ENCODE measurements at places on chromosomes 2 and 18. TPM values are rescaled to one million over a fixed set of nuclear protein-coding genes. Genes with fewer than 3 reads are reported as not detected.

GRCh38 chr18:75607701-75608100, 180.2 kb upstream of the SMIM21 start:
- H3K4me3 ChIP-seq = no peak overlapping the region
- no peaks in the 10 kb centered on the region for H3K27me3 ChIP-seq
- DNase-seq = no peak
- H3K36me3 ChIP-seq = no peaks in the 10 kb centered on the region

- no peaks in the 10 kb centered on the region for H3K36me3 ChIP-seq
- H3K4me3 ChIP-seq = no peak overlapping the region
- no peaks in the 10 kb centered on the region for H3K4me1 ChIP-seq
- H3K27me3 ChIP-seq = no peaks in the 10 kb centered on the region
- DNase-seq = no peak
Measured at GRCh38 chr18:37422596-37422995, 143.0 kb downstream of the CELF4 start.

DNA sequence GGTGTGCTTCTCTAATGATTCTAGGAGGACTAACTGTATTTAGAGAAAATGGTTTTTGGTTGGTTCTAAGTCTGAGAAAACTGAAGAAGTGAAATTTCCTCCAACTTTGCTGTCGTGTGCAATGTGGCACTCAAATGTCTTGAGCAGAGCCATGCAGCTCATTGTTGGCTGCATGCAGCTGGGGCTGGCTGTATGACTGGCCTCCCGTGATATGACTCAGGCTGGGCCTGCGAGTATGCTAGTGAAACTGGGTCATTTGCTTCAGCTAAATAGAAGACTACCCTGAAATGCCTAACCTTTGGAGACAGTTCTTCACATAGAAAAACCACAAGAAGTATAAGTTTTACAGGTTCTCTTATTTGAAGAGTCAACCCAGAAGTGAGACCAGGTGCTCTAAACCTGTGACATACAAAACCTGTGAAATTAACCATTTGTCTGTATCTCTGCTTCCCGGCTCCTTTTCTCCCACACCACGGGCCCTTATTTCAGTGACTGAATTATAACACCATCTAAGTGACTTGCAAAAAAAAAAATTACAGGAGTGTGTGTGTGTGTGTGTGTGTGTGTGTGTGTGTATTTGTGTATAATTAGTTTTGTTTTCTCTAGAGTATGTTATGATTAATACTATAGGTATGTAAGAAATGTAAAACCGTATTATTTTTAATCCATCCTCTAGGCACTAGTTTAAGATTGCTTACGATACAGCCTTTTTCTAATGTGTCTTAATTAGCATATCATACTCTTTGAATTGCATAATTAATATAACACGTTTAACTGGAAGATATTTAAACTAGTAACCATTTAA, 15.9 kb downstream of the POLI start:
- peak overlapping the region; percentile 19 for H3K4me3 ChIP-seq
- peak; percentile 82 for DNase-seq
- H3K4me1 ChIP-seq = peaks cover 18% of the 10 kb centered on the region

The SERPINB12 gene
- total RNA-seq = not detected
